ENCODE measurements at places on chromosomes 6 and 20. TPM values are rescaled to one million over a fixed set of nuclear protein-coding genes. Genes with fewer than 3 reads are reported as not detected.

DNA sequence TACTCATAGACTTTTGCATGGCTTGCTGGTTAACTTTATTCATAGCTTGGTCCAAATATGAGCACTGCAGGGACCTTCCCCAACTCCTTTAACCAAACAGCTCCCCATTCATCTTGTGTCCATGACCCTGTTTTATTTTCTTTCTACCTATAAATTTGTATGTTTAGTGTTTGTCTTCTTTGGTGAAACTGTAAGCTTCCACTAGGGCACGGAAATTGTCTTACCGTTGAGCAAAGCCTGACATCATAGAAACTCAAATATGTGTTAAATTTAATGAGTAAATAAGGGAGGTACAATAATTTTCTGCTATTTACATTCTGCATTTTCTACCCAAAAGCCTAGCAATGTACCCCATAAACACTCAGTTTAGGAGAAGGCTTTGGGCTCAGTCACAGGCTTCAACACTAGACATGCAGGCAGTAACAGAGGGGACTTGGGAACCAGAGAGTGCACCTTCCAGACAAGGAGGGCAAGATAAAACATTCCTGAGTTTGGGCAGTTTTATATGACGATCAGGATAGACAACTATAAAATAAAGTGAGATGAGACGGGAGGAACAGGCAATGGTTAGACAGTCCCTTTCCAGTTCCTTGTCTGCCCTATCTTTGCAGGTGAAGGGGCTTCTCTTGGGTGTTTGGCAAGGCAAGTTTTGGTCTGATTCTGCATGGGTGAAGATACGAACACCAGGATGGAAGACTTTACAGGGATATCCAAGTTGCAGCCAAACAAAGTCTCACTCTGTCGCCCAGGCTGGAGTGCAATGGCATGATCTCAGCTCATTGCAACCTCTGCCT lies 46.2 kb upstream of the ZNF217 start:
- DNase-seq = no peak

- peak; percentile 42 for DNase-seq
Measured at GRCh38 chr6:144931172-144932035, 646.3 kb downstream of the UTRN start.

DNA sequence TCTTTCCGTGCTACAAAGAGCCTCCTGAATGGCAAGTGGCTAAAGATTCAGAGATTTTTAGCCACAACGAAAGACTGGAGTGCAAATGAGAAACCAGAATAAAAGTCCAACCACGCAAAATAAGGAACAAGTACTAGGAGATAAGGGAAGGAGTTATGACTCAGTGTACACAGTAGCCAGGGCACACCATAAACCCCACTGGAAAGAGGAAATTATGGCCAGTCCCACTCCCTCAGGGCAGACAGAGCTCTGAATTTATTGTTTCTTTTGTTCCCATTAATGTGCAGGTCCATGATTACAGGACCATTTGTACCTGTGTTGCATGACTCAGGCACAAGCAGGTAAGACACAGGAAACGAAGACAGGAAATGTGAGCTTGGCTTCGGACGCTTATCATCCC lies 150.3 kb upstream of the PREP start:
- peak; percentile 94 for DNase-seq

GRCh38 chr20:52676283-52676995 lies 295.7 kb upstream of the TSHZ2 start:
- DNase-seq = peak; percentile 4

GRCh38 chr20:64231621-64232550 lies 23.7 kb upstream of the PCMTD2 start:
- DNase-seq = no peak

FLOT1 gene
- total RNA-seq = 15.1 TPM

CEP43 gene
- total RNA-seq = 11.8 TPM

ADGRG6 gene
- total RNA-seq = 20.1 TPM

ULBP1 gene
- total RNA-seq = 4.1 TPM

MATN4 gene
- 0.26 TPM for total RNA-seq

NRSN1 gene
- not detected for total RNA-seq

ZNFX1 gene
- total RNA-seq = 12.4 TPM

SLC26A8 gene
- total RNA-seq = not detected

Data from bronchial epithelial cell (primary cell).